ENCODE measurements at places on chromosomes 3 and 15.

GRCh38 chr3:18791182-18791581 is 357.1 kb upstream of the KCNH8 start:
- ATAC-seq, result no peak

DNA sequence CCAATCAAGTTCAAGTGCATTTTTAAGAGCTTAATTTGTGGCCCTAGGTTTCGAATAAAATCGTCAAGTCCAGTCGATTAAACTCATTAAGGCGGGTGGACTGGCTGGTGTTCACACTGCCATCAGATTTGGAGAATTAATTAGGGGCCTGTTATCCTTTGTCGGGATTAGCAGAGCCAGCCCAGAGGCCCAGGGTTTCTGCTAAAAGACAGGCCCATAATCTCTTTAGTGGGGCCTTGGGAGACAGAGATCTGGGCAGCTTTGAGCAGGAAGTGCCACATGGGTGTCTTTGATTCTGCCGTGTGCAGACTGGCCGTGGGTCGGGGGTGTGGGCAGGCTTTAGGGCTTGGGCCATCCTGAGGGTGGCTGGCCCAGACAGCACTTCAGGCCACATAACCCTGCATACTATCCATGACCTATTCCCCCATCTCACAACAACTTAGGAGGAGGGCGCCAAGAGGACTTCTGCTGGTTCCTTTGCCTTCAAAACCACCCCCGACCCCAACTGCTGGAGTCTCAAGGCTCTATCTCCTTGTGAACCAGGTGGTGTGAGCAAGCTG is 94.7 kb downstream of the PLXNA1 start:
- no peak for ATAC-seq

- no peak for ATAC-seq
Measured at GRCh38 chr3:123042413-123042812, 14.8 kb upstream of the SEMA5B start.

GRCh38 chr15:49421991-49422390 is 1.1 kb upstream of the FGF7 start:
- no peak for ATAC-seq
